Transverse colon (tissue), 4 donors: ENCODE measurements at places on chromosomes 5 and 9. TPM values are rescaled to one million over a fixed set of nuclear protein-coding genes. Genes with fewer than 3 reads are reported as not detected.
A peak's percentile ranks its signal among the peaks of the same experiment; 100 is the strongest.

DNA sequence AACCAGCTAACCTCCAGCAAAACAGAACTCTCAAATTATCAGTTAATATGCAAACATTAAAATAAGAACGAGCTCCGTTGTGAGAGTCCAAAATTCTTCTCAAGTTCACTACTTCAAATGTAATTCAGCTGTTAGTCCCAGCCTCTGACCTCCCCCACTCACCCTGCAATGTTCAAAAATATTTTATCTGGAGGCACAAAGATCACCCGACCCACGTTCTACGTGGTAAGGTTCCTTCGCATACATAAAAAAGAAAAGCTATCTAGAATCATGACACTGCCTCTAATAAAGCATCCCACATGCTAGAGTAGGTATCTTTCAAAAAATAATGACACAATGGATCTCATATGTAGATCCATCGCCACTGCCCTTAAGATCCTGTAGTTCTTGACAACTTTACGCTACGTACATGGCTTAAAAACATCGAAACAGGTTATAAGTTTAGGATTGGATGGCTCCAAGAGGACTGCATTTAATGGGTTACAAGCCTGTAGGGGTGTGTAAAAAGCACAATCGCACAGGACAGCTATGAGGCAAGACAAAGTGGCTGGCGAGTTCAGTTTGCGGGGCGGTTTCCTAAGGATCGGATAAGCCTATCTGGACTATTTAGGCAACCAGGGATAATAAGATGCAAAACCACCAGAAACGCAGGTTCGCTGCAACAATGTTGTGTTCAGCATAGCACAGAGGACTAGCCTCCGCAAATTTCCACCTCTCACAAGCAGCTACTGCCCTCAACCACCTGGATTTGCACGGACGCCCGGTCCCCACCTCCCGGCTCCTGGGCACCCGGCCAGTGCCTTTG lies 969 bp downstream of the CLK4 start:
- no peak for DNase-seq
- no peaks in the 10 kb centered on the region for H3K27me3 ChIP-seq
- H3K36me3 ChIP-seq, result no peaks in the 10 kb centered on the region

GRCh38 chr5:53083927-53084326 lies 25.6 kb downstream of the MOCS2 start:
- no peak overlapping the region for H3K27ac ChIP-seq
- H3K36me3 ChIP-seq, result no peaks in the 10 kb centered on the region
- DNase-seq, result no peak
- H3K4me3 ChIP-seq, result no peak overlapping the region

DNA sequence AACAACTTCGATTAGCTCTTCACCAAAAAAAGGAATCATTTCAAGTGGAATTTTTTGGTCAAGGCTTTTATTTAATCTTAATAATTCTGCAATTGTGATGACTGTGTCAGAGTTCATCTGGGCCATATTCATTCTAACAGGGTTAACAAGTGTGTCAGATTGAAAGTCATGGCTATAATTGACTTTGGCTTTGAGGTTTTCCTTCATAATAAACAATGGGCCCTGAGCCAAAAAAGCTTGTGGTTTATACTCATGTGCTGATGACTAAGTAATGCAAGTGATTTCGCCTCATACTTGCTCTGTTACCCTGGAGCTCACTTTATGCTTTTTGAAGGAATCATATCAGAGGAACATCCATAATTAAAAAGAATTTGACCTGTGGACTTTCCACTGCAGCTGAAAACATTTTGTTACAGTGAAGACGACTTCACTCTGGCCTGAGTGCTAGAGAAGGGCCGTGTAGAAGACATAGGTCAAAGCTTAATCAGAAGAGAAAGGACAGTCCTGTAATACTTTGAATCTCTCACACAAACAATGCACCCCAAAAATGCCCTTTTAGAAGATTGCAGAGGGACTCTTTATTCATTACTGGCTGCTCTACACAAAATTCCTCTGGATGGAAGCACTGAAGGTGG lies 101.7 kb downstream of the GDNF start:
- no peak overlapping the region for H3K4me3 ChIP-seq
- peak overlapping the region; percentile 37 for H3K27ac ChIP-seq
- no peak for DNase-seq
- no peaks in the 10 kb centered on the region for H3K4me1 ChIP-seq

- no peak for DNase-seq
- no peaks in the 10 kb centered on the region for H3K27me3 ChIP-seq
- no peaks in the 10 kb centered on the region for H3K4me1 ChIP-seq
- no peak overlapping the region for H3K27ac ChIP-seq
- H3K36me3 ChIP-seq, result no peaks in the 10 kb centered on the region
- H3K4me3 ChIP-seq, result no peak overlapping the region
Measured at GRCh38 chr5:8062521-8062920, 193.6 kb downstream of the MTRR start.

DNA sequence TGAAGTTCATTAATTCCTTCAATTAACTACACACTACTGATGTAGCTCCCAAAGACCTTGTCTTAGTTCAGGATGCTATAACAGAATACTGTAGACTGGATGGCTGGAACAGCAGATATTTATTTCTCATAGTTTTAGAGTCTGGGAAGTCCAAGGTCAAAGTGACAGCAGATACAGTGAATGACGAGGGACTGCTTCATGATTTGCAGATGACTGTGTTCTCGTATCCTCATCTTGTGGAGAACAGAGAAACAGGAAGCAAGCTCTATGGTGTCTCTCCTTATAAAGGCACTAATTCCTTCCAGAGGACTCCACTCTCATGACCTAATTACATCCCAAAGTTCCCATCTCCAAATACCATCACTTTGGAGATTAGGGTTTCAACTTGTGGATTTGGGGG lies 65.6 kb upstream of the MAP1B start:
- no peak for DNase-seq
- H3K27ac ChIP-seq, result no peak overlapping the region
- H3K36me3 ChIP-seq, result no peaks in the 10 kb centered on the region

DNA sequence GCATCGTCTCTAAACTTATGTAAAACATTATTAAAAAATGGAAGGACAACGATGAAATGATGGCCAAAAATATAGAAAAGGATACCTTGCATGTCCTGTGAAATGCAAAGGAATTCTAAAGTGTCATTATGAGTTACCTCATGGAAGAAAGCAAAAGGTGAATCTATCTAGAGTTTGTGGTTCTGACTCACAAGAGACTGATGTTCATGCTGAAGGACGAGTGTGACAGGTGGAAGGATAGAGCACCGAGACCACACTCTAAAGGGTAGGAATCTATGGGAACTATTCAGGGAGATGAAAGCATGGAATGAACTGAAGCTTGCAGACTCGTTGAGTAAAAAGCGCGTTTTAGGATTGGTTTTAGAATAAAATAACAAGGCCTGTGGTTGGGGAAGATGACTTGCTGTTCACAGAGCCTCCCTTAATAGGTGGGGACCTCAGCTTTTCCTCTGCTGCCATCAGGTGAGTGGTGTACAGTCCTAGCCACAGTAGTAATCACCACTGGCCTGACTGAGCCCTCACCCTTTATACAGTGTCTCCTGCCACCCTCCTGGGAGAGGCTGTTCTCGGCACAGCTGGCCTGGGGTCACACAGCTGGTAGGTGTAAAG lies 11.2 kb downstream of the TENT4A start:
- DNase-seq, result no peak
- no peak overlapping the region for H3K27ac ChIP-seq
- no peaks in the 10 kb centered on the region for H3K27me3 ChIP-seq
- no peak overlapping the region for H3K4me3 ChIP-seq
- no peaks in the 10 kb centered on the region for H3K36me3 ChIP-seq
- H3K4me1 ChIP-seq, result peaks cover 36% of the 10 kb centered on the region

GRCh38 chr9:127779136-127779981 lies 893 bp upstream of the SH2D3C start:
- H3K27ac ChIP-seq, result peak overlapping the region; percentile 85
- H3K4me3 ChIP-seq, result no peak overlapping the region
- H3K36me3 ChIP-seq, result no peaks in the 10 kb centered on the region
- no peaks in the 10 kb centered on the region for H3K27me3 ChIP-seq
- DNase-seq, result peak; percentile 70

GRCh38 chr5:18563853-18564252 lies 929.6 kb downstream of the TAF11L14 start:
- H3K27ac ChIP-seq, result no peak overlapping the region
- no peaks in the 10 kb centered on the region for H3K36me3 ChIP-seq

DNA sequence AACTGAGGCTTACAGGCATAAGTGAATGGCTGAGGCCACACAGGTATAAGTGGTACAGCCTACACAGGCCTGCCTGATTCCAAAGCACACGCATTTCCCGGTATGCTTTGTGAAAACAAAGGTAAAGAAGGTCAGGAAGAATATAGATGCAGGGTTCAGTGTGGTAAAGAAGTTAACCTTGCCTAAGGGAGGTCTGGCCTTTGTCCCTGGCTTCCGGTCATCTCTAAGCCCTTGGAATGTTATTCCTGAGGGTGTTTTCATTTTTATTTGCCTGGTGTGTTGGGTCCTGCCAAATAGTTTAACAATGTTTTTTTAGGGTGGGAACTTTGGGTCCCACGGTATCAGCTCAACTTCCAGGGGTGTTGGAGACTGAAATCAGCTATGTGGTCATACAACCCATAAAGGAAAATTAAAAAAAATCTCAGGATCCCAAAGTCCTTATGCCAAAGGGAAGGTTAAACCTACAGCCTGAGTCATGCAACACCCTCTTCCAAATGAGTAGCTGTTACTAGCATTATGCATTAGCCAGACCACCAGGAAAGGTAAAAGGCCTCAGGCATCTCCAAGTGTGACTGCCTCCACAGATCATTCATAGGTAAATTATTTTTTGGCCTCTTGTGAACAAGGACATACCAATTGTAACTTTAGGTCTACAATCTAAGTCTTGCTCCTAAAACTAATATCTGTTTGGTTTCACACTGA lies 124.6 kb downstream of the ATP10B start:
- no peaks in the 10 kb centered on the region for H3K27me3 ChIP-seq
- no peaks in the 10 kb centered on the region for H3K4me1 ChIP-seq
- no peak overlapping the region for H3K27ac ChIP-seq
- no peak overlapping the region for H3K4me3 ChIP-seq
- no peaks in the 10 kb centered on the region for H3K36me3 ChIP-seq
- DNase-seq, result no peak

Gene NDST1
- 94.3 TPM for total RNA-seq

DNA sequence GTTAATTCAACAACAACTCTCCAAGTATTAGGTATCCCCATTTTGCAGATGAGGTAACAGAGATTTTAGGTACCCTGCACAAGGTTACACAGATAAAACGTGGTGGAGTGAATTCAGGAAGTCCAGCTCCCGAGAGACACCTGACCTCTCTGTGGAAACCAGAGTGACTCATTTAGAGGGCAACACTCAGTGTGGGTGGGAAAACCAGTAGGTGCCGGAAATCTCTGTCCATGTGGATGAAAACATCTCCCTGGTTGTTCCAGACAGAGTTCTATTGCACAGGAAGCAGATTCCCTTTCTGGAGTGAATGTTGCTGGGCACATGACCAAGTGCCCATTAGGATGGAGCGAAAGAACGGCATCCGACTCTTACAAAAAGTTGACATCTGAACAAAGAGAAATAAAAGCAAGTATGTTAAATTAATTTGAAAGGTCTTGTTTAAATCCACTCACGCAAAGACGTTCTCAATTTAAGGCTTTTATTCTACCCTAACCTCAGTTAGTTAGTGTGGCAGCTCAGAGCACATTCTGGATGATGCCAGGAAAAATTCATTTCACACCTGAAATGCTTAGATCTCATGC lies 391.9 kb upstream of the WWC1 start:
- DNase-seq, result no peak
- no peaks in the 10 kb centered on the region for H3K27me3 ChIP-seq
- no peak overlapping the region for H3K27ac ChIP-seq
- H3K4me1 ChIP-seq, result no peaks in the 10 kb centered on the region
- no peak overlapping the region for H3K4me3 ChIP-seq

GRCh38 chr5:134110382-134110781 lies 4.1 kb upstream of the TCF7 start:
- peaks cover 27% of the 10 kb centered on the region for H3K27me3 ChIP-seq
- H3K4me3 ChIP-seq, result no peak overlapping the region
- no peak for DNase-seq
- peaks cover 11% of the 10 kb centered on the region for H3K4me1 ChIP-seq

GRCh38 chr5:76413746-76414145 lies 10.7 kb downstream of the IQGAP2 start:
- DNase-seq, result no peak
- H3K4me3 ChIP-seq, result no peak overlapping the region
- peaks cover 12% of the 10 kb centered on the region for H3K4me1 ChIP-seq
- H3K36me3 ChIP-seq, result no peaks in the 10 kb centered on the region

Gene C9orf43
- total RNA-seq, result not detected

GRCh38 chr9:76725885-76726284 lies 38.4 kb upstream of the PCA3 start:
- no peaks in the 10 kb centered on the region for H3K27me3 ChIP-seq
- no peaks in the 10 kb centered on the region for H3K36me3 ChIP-seq
- no peak overlapping the region for H3K27ac ChIP-seq

GRCh38 chr5:133947431-133947841 lies 21.0 kb downstream of the C5orf15 start:
- no peaks in the 10 kb centered on the region for H3K4me1 ChIP-seq
- H3K27ac ChIP-seq, result no peak overlapping the region
- no peaks in the 10 kb centered on the region for H3K27me3 ChIP-seq
- no peaks in the 10 kb centered on the region for H3K36me3 ChIP-seq
- no peak for DNase-seq

Gene GDF9
- total RNA-seq, result not detected

- H3K36me3 ChIP-seq, result no peaks in the 10 kb centered on the region
- H3K4me1 ChIP-seq, result no peaks in the 10 kb centered on the region
- no peak for DNase-seq
- no peak overlapping the region for H3K4me3 ChIP-seq
Measured at GRCh38 chr5:164188733-164189148, 683.3 kb downstream of the MAT2B start.

- no peak overlapping the region for H3K4me3 ChIP-seq
- no peaks in the 10 kb centered on the region for H3K36me3 ChIP-seq
- H3K27ac ChIP-seq, result no peak overlapping the region
- DNase-seq, result no peak
Measured at GRCh38 chr9:104984121-104984520, 56.2 kb upstream of the ABCA1 start.

- H3K36me3 ChIP-seq, result no peaks in the 10 kb centered on the region
- no peaks in the 10 kb centered on the region for H3K4me1 ChIP-seq
- H3K27me3 ChIP-seq, result peaks cover 12% of the 10 kb centered on the region
- no peak overlapping the region for H3K4me3 ChIP-seq
Measured at GRCh38 chr9:130911254-130912049, 14.8 kb upstream of the QRFP start.

Gene UAP1L1
- total RNA-seq, result 6.4 TPM
